ENCODE measurements at places on chromosomes 5 and 9.

- no peak for DNase-seq
These were observed 248.7 kb downstream of the SEMA5A start for GRCh38 chr5:9297134-9297533.

- DNase-seq: no peak
These were observed 10.2 kb upstream of the SLC46A2 start for GRCh38 chr9:112900901-112901300.

DNA sequence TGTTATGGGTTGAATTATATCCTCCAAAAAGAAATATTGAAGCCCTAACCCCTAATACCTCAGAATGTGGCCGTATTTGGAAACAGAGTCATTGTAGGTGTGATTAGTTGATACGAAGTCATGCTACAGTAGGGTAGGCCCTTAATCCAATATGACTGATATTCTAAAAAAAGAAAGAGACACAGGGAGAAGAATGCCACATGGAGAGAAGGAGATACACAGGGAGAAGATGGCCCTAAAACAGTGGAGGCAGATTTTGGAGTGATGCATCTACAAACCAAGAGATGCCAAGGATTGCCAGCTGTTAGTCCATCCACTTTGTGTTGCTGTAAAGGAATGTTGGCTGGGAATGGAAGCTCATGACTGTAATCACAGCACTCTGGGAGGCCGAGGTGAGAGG, 21.3 kb downstream of the ARRDC3 start:
- DNase-seq: no peak

GRCh38 chr5:134086943-134087305, 27.6 kb upstream of the TCF7 start:
- no peak for DNase-seq

GRCh38 chr5:35096932-35097331, 49.2 kb upstream of the AGXT2 start:
- no peak for DNase-seq

Data from skeletal muscle cell (primary cell).